CD4-positive, alpha-beta memory T cell (primary cell): ENCODE measurements at places on chromosomes 12 and 14. TPM values are rescaled to one million over a fixed set of nuclear protein-coding genes. Genes with fewer than 3 reads are reported as not detected.
A peak's percentile ranks its signal among the peaks of the same experiment; 100 is the strongest.

- H3K27me3 ChIP-seq: no peaks in the 10 kb centered on the region
- no peaks in the 10 kb centered on the region for H3K4me1 ChIP-seq
- no peak overlapping the region for H3K4me3 ChIP-seq
- no peak overlapping the region for H3K27ac ChIP-seq
- DNase-seq: no peak
Observed at GRCh38 chr12:109385339-109386058, 37.8 kb downstream of the MYO1H start.

DNA sequence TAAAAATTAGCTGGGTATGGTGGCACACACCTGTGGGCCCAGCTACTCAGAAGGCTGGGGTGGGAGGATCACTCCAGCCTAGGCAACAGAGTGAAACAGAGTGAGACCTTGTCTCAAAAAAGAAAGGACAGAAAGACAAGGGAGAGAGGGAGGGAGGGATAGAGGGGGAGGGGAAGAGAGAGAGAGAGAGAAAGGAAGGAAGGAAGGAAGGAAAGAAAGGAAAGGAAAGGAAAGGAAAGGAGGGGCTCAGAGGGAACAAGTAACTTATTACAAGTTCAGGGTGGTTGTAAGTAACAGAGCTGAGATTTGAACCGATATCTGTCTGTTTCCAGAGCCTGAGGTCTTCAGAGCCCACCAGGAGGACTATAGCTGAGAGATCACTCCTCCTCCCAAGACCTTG lies 8.3 kb downstream of the IFFO1 start:
- no peak for DNase-seq
- no peaks in the 10 kb centered on the region for H3K27me3 ChIP-seq
- no peak overlapping the region for H3K4me3 ChIP-seq
- no peak overlapping the region for H3K27ac ChIP-seq

GRCh38 chr12:64737539-64737938 lies 21.7 kb downstream of the GNS start:
- no peak overlapping the region for H3K27ac ChIP-seq
- peak; percentile 24 for DNase-seq
- peaks cover 25% of the 10 kb centered on the region for H3K36me3 ChIP-seq
- no peak overlapping the region for H3K4me3 ChIP-seq

GRCh38 chr12:105158876-105159275 lies 51.3 kb downstream of the WASHC4 start:
- H3K4me1 ChIP-seq: no peaks in the 10 kb centered on the region
- H3K36me3 ChIP-seq: peaks cover 60% of the 10 kb centered on the region
- no peaks in the 10 kb centered on the region for H3K27me3 ChIP-seq

DNA sequence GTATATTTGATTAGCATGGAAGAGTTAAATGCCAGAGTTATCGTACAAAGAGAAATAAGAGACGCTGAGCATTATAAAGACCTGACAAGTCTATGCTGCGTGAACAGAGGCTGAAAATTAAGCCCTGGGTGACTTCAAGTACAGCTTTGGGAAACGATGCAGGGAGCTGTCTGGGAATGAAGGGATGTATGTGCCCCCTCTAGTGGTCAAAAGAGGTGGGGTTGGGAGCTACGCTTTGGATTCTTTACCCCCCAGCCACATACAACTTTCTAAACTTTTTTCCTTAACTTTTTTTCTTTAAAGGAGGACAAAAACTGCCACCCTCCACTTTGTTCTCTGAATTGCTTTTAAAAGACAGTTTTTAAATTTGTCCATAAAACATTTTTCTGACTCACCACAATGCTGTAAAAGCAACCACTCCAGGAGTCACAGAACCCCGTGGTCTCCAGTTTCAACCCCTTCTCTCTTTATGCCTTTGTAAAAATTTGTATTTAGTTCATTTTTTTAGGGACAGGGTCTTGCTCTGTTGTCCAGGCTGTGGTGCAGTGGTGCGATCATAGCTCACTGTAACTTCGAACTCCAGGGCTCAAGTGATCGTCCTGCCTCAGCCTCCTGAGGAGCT lies 59.4 kb downstream of the ZNF664 start:
- DNase-seq: no peak
- H3K27ac ChIP-seq: no peak overlapping the region
- H3K4me1 ChIP-seq: no peaks in the 10 kb centered on the region
- no peaks in the 10 kb centered on the region for H3K36me3 ChIP-seq

DNA sequence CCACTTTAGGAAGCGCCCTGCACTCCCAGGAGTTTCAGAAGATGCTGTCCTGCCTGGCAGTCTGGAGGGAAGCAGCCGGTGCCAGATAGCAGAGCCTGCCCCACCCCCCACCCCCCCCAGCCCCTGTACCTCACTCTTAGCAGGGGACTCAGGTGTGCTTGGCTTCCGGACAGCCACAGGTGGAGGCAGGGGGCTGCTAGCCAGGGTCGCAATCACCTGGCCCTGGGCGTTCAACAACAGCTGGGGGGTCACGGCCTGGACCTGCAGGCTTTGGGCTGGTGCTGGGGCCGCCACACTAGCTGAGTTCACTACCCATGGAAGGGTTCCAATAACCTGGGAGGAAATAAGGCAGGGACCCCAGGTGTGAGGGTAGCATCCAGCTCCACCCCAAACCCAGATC lies 22.0 kb downstream of the POU6F1 start:
- H3K36me3 ChIP-seq: peaks cover 6% of the 10 kb centered on the region
- H3K27ac ChIP-seq: no peak overlapping the region
- no peaks in the 10 kb centered on the region for H3K27me3 ChIP-seq
- no peak overlapping the region for H3K4me3 ChIP-seq
- H3K4me1 ChIP-seq: peaks cover under 1% of the 10 kb centered on the region

The SUOX gene
- total RNA-seq: 5.4 TPM

The GPR68 gene
- total RNA-seq: 10.6 TPM

The UBC gene
- total RNA-seq: 878 TPM

DNA sequence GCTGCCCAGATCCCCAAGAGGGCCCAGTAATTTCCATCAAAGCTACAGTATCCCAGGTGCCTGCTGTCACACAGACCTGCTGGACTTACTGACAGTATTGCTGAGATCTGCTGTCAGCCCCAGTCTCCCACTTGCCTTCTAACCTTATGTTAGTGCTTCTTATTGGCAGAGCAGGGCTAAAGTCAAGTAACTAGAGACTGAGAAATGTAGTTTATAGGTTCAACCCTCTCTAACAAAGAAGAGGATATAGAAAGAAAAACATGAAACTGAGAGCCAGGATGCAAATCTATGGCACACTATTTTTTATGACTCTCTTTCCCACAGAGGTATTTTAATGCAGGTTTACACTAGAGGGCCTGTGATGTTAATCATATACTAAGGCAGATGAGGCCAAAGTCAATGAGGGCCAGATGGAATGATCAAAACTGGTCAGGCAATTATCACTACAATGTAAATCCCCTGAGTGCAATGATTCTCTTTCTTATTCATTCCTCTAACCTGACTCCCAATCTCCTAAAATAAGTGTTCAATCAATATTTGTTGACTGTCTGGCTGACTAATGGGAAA lies 781.9 kb downstream of the VRK1 start:
- no peak overlapping the region for H3K4me3 ChIP-seq
- H3K4me1 ChIP-seq: no peaks in the 10 kb centered on the region
- H3K27ac ChIP-seq: no peak overlapping the region
- H3K27me3 ChIP-seq: no peaks in the 10 kb centered on the region

DNA sequence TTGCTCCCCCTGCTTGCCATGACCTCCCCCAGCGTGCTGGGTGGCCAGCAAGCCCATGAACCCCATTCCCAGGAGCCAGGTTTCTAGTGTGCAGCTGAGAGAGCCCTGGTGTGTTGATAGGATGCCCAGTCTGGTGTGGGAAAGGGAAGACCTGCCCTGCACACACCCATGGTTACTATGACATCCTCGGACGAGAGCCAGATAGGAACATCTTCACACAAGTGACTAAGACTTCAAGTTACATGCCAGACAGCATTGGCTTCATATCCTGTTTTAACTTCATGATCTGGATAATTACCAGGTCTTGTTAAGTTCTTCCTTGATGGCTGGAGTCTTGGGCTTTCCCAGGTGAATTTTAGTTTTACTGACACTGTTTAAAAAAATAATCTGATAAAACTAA lies 196.6 kb upstream of the EGLN3 start:
- no peak overlapping the region for H3K27ac ChIP-seq
- DNase-seq: no peak
- H3K4me3 ChIP-seq: no peak overlapping the region
- no peaks in the 10 kb centered on the region for H3K27me3 ChIP-seq
- H3K4me1 ChIP-seq: no peaks in the 10 kb centered on the region

- H3K27ac ChIP-seq: no peak overlapping the region
- DNase-seq: no peak
- H3K27me3 ChIP-seq: no peaks in the 10 kb centered on the region
- no peaks in the 10 kb centered on the region for H3K4me1 ChIP-seq
Observed at GRCh38 chr12:83827193-83827592, 1085.4 kb downstream of the SLC6A15 start.

- no peak overlapping the region for H3K4me3 ChIP-seq
- no peak overlapping the region for H3K27ac ChIP-seq
- no peak for DNase-seq
- H3K36me3 ChIP-seq: no peaks in the 10 kb centered on the region
- H3K27me3 ChIP-seq: peaks cover 4% of the 10 kb centered on the region
Observed at GRCh38 chr14:21298358-21298757, 18.5 kb downstream of the RPGRIP1 start.

DNA sequence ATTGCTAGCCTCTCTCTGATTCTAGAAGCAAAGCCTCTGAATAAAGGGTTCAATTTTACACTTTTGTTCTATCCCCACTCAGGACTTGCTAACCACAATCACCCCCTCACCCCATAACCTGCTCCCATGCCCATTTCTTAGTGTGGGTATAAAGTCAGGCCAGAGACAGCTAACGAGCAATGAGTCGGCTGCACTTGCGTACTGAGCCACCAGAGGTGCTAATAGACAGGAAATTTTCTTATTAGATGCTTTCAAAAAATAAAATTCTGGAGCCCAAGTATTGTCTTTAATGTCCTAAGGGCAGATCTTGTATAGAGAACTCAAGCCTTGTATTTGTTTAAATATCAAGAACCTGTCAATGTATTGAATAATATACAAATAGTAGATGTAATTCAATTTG lies 256.9 kb downstream of the SYT1 start:
- no peak overlapping the region for H3K27ac ChIP-seq
- H3K4me3 ChIP-seq: no peak overlapping the region

GRCh38 chr12:119406811-119407210 lies 72.3 kb downstream of the CCDC60 start:
- H3K27ac ChIP-seq: no peak overlapping the region
- no peaks in the 10 kb centered on the region for H3K4me1 ChIP-seq
- H3K36me3 ChIP-seq: no peaks in the 10 kb centered on the region

GRCh38 chr12:93978553-93978952 lies 169.8 kb upstream of the PLXNC1 start:
- no peak overlapping the region for H3K27ac ChIP-seq
- DNase-seq: no peak
- H3K4me3 ChIP-seq: no peak overlapping the region
- H3K27me3 ChIP-seq: no peaks in the 10 kb centered on the region

GRCh38 chr12:6330192-6330591 lies 11.7 kb downstream of the TNFRSF1A start:
- no peak overlapping the region for H3K4me3 ChIP-seq
- peaks cover 72% of the 10 kb centered on the region for H3K36me3 ChIP-seq
- DNase-seq: no peak
- no peak overlapping the region for H3K27ac ChIP-seq

- H3K4me1 ChIP-seq: peaks cover 17% of the 10 kb centered on the region
- no peak overlapping the region for H3K27ac ChIP-seq
- DNase-seq: peak; percentile 62
- no peaks in the 10 kb centered on the region for H3K27me3 ChIP-seq
Observed at GRCh38 chr12:131511391-131511802, 199.5 kb upstream of the SFSWAP start.

GRCh38 chr14:70188659-70189455 lies at the start of gene SLC8A3:
SLC8A3 (minus strand) TSS chr14:70188951; CDS start chr14:70168422, 20,529 bp downstream.
- no peak within 1 kb of the TSS for H3K4me3 ChIP-seq
- DNase-seq: no peak
- peaks cover 26% of the 10 kb centered on the region for H3K4me1 ChIP-seq
- no peak within 1 kb of the TSS for H3K27ac ChIP-seq
- H3K36me3 ChIP-seq: no peaks in the 10 kb centered on the region

The RIMBP2 gene
- 0.20 TPM for total RNA-seq

GRCh38 chr12:76069339-76069738 lies 15.1 kb downstream of the NAP1L1 start:
- peaks cover 31% of the 10 kb centered on the region for H3K36me3 ChIP-seq
- DNase-seq: no peak
- H3K27me3 ChIP-seq: no peaks in the 10 kb centered on the region
- no peak overlapping the region for H3K4me3 ChIP-seq
- H3K27ac ChIP-seq: no peak overlapping the region

DNA sequence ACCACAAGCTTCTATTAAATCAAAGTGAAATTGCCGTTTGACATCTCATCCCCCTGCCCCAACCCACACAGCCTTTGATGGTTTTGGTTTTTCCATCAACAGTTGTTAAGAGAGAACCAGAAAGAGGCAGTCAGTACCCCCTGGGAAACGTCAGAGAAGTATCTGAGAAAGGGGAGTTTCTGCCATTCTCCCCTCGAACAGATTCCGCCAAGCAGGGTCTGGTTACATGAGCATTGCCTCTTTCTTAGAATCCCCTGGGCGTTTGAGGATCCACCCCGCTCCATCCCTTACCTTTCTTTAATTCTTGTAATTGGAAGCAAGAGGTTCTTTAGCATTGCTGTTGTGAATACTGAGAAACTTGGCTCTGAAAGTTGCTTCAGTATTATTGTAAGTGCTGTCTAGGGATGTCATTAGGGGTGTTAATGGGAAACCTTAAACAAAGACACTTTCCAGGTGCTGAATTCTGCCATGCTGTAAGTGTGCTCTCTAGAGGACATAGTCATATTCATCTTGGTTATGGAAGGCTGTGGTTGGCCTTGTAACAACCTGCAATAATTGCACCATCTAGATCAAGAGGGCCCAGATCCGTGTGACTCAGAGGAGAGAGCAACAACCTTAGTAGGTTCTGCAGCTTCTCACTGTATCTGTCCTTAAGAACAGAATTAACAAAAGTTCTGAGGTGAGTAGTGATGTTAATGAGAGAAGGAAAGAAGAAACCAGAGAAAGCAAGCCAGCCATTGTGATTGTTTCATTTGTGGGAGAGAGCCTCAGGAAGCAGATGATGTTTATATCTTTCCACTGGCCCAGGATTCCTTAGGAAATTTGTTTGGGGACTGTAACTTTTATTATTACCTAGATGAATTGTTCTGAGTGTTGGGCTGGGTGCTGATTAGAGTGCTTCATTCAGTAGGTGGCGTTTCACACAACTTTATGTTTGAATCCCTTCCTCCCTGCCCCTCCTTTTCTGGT lies 9.0 kb downstream of the TMBIM6 start:
- H3K27ac ChIP-seq: peak overlapping the region; percentile 44
- no peaks in the 10 kb centered on the region for H3K27me3 ChIP-seq
- H3K4me1 ChIP-seq: peaks cover 86% of the 10 kb centered on the region
- DNase-seq: peak; percentile 74
- peaks cover 34% of the 10 kb centered on the region for H3K36me3 ChIP-seq
- H3K4me3 ChIP-seq: no peak overlapping the region
